ENCODE measurements at places on chromosomes 12 and 14. TPM values are rescaled to one million over a fixed set of nuclear protein-coding genes. Genes with fewer than 3 reads are reported as not detected.

Gene SPIC
- polyA plus RNA-seq = not detected

Gene TAS2R30
- polyA plus RNA-seq = not detected

- DNase-seq = no peak
Measured at GRCh38 chr12:102204025-102204424, 6.4 kb upstream of the PMCH start.

Gene PRH2
- not detected for polyA plus RNA-seq

GRCh38 chr14:91149462-91149861 is 35.6 kb downstream of the DGLUCY start:
- no peak for DNase-seq

DNA sequence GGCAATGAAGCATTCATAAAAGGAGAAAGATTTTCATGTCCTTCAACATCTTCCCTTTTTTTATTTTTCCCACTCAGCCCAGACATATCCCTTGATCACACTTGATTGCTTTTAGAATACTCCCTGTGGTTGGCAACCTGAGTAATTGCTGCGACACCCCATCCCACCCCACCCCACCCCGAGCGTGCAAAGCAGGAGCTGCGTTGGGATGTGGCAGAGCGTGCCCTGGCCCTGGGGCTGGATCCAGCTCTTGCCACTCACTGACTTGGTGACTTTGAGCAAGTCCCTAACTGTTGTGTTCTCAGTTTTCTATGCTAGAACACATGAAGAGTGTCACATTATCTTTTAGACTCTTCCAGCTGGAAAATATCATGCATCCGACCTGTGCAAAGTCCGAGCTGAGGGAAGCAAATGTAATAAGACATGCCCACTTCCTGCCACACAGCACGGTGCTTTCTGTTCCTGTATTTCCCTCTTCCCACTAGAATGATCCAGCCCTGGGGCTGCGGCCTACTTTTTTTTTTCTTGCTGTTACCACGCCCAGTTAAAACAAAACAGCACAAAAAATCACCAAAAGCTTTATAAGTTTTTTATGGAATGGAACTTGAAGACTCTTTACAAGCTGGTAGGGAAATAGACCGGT is 4.0 kb downstream of the ASCL4 start:
- DNase-seq = no peak

Gene TRHDE
- polyA plus RNA-seq = 1.6 TPM

- no peak for DNase-seq
Measured at GRCh38 chr12:124979568-124979967, 9.4 kb downstream of the DHX37 start.

- DNase-seq = no peak
Measured at GRCh38 chr12:106418970-106419369, 61.4 kb downstream of the POLR3B start.

- DNase-seq = no peak
Measured at GRCh38 chr12:16788506-16789203, 182.7 kb upstream of the LMO3 start.

- peak; percentile 52 for DNase-seq
Measured at GRCh38 chr12:32756476-32757066, 874 bp upstream of the YARS2 start.

DNA sequence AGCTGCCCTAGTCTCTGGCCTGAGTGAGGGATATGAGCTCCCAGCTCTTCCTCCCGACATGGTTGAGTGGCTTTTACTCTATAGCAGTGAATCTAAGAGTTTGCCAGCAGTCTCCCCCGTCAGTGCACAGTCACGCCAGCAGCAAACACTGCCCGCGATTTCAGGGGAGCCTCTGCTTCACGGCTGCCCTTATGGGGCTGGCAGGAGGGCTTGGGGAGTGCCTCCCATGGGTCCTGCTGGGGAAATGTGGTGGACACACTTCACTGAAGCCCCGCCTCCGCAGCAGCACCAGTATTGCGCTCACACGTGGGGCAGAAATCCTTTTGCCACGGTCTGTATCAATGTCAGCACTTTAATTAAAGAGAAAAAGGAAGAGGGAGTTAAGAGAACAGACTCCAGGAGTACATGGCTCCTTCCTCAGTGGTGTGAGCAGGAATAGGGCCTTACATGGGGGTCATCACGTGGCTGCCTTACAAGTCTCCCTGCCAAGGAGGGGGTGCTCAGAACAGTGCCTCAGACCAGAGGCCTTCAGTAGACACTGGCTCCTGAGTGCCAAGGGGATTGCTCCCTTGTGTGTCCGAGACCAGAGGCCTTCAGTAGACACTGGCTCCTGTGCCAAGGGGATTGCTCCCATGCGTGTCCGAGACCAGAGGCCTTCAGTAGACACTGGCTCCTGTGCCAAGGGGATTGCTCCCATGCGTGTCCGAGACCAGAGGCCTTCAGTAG is 55.7 kb downstream of the SFSWAP start:
- DNase-seq = no peak

GRCh38 chr14:89377544-89377943 is 39.5 kb downstream of the FOXN3 start:
- no peak for DNase-seq

DNA sequence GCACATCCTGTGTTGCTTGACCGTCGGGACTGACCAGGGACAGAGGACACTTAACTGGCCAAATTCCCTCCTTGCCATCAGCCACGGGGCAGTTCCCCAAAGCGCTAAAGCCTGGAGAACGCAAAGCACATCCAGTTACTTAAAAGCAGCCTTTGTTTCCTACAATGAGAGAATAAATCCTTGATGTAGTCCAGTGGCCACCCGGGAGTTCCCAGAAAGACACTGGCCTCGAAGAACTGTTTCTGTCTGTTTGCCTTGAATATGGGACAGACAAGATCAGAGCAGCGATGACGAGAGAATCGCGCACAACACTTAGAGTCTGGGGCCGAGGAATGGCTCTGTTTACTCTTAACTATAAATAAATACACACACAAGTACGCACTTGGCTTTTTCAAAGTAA is 102.2 kb downstream of the TNFAIP2 start:
- no peak for DNase-seq

Gene MIS18BP1
- 3.7 TPM for polyA plus RNA-seq

Gene WDHD1
- polyA plus RNA-seq = 1.8 TPM

Gene OR6C2
- not detected for polyA plus RNA-seq
